Type B pancreatic cell (in vitro differentiated cells): ENCODE measurements at places on chromosomes 6 and 20. TPM values are rescaled to one million over a fixed set of nuclear protein-coding genes. Genes with fewer than 3 reads are reported as not detected.

The SLC13A3 gene
- 3.2 and 7.9 TPM in 2 replicates for total RNA-seq

- no peak for DNase-seq
Observed at GRCh38 chr20:47952023-47952564, 166.8 kb upstream of the SULF2 start.

GRCh38 chr20:53921443-53921973, 148.9 kb downstream of the BCAS1 start:
- no peak for DNase-seq

The MLIP gene
- total RNA-seq, result 0.43 TPM in 1 of 2 replicates, not detected in the other

GRCh38 chr20:50308513-50309279, 118.1 kb downstream of the CEBPB start:
- DNase-seq, result no peak

DNA sequence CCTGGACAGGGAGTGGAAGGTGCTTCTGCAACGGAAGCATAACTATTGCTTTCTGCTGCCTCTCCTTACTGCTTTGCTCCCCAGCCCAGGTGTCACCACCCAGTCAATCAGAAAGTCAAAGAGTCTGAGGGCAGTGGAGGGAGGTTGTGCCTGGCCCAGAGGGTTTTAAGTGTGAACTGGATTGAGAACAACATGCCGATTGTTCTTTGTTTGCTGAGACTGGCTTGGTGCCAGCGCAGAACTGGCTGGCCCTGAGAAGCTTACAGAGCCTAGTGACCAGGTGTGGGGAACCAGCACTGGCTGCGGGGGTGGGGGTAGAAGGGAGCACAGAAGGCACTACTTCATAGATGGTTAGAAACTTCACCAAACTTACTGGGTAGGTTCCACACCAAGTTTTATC, 31.1 kb upstream of the ENPP4 start:
- DNase-seq, result no peak

- no peak for DNase-seq
Observed at GRCh38 chr6:157020398-157020797, 243.2 kb downstream of the ARID1B start.

DNA sequence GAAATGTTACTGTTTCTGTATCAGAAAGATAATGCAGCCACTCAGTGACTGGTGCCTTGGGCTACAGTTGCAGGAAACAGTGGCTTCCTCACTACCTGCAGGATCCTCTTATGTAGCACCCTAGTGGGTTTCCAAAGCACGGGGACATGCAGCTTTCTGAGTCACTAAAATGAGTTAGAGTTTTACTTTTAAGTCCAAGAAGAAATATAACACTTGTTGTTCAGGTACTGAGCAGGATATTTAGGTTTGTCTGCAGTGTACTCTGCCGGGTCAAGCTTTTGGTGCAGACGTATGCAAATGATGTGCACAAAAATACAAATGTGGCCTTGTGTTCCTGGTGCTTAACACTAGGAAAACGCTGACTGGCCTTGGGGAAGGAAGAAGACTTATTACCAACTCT, 22.0 kb downstream of the ACSS1 start:
- no peak for DNase-seq

The TDRD6 gene
- 0.19 and 0.38 TPM in 2 replicates for total RNA-seq

- no peak for DNase-seq
Observed at GRCh38 chr6:157952861-157953351, 28.8 kb upstream of the SYNJ2 start.

GRCh38 chr6:133546098-133546497, 304.9 kb downstream of the EYA4 start:
- no peak for DNase-seq

DNA sequence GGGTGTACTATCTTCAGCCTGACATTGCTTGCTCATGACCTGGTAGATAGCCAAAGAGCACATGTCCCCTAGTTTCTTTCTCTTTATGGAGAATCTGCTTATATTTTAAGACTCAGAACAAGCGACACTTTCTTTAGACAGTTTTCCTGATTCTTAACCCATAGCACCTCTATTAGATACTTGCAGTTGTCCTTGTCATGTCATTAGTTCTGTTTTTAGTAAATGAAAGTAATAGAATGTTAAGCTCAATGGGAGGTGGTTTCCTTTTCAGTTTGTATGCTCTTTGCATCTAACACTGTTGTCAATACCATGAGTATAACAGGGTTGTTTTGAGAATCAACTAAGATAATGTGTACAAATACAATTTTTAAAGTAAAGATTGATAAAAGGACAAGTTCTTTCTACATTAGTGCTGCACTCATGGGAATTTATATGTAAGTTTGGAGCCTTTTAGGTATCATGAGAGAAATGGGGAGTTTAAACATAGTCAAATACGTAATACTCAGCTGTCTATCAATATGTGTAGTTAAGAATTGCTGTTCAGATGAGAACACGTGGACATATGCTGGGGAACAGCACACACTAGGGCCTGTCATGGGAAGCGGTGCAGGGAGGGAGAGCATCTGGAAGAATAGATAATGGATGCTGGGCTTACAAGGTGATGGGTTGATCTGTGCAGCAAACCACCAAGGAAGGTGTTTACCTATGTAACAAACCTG, 124.3 kb downstream of the GRM1 start:
- DNase-seq, result no peak

DNA sequence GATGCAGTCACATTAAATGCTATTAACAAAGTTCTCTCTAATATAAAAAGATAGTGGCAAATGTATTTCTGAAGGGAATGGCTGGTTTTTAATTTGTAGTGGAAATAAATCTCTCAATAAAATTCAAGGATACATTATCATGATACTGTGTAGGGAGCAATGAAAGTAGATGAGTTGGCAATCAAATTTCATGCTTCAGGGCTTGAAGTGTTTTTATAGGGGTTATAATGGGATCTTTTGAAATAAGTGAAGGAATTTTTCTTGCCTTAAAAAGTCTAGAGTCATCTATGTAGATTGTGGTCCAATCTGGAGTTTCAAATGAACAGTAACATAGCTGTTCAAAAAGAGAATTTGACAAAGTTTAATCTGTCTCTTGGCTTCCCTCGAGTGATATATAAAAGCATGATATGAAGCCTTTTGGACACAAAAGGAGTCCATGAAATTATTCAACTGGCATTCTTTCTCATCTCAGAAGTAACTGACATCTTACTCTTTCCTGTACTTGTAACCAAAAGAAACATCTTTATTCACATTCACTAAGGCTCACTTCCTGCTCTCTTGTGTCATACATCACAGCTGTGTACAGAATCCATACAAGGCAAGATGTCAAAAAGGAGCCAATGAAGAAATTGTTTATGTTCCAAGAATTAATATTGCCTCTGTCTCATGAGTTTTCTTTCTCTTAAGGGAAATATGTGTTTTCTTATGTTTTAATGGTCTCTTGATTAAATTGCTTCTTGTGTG, 591.0 kb upstream of the GJE1 start:
- no peak for DNase-seq

The MUC21 gene
- 0.43 and 0.65 TPM in 2 replicates for total RNA-seq

DNA sequence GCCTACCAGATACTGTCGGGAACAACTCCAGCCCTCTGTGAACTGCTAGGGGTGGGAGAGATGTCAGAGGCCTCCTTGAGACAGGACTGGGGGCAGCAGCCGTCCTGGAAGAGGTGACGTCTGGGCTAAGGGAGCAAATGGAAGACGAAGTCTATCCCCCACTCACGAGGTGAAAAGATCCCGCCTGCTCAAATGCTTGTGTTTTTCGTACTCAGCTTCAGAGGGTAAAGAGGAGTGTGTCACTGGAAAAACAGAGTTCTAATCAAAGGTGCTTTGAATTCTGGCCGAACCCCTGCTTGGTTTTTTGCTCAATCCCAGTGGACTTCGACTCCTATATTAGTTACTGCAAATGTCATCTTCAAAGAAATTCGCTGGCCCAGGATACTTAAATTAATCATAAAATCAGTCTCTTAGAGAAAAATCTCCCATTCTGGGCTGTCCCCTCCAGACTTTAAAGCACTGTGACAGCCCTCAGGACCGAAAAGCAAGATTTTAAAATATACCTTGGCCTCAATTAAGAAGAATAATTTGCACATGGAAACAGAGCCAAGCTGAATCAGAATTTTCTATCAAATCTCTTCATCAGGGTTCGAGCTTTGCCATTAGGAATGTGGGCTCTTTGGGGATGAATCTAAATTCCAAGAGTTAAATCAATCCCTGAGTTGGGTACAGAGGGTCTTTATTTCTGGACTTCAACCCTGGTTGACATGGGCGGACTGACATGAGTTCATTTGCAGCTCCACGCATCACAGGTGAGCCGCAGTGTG, 61.8 kb upstream of the AFDN start:
- DNase-seq, result no peak

DNA sequence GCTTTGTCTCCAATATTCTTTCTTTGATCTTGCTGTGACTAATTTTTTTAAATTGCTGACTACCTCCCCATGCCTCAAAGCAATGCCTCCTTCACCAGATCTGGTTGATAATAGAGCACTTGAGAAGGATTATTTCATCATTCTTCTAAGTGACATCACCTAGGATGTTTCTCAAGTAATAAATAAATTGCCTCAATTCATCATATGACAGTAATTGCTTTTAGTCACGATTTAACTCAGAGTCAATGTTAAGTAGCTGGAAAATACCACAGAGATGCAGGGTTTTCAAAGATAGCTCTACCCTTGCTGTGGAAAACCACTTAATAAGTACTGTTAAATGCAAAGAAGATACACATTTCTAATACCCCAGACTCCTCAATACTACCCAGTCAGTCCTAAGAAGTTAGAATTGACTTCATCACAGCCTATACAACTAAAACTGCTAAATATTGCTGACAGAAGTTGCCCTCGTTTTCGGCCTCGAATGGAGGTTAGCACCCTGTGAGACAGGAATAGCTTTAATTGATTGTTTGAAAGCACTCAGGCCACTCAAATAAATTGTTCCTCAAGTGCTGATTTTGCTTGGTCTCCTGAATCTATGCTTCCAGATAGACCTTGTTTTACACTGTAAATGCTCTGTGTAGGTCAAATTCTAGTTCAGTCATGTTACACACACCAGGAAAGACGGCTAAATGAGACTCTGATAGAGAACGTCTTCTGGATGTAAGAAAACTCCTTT, 640.6 kb upstream of the CHD6 start:
- no peak for DNase-seq

GRCh38 chr6:138404666-138405337, 779 bp downstream of the HEBP2 start:
- DNase-seq, result no peak

GRCh38 chr6:144583614-144583954, 298.4 kb downstream of the UTRN start:
- no peak for DNase-seq

DNA sequence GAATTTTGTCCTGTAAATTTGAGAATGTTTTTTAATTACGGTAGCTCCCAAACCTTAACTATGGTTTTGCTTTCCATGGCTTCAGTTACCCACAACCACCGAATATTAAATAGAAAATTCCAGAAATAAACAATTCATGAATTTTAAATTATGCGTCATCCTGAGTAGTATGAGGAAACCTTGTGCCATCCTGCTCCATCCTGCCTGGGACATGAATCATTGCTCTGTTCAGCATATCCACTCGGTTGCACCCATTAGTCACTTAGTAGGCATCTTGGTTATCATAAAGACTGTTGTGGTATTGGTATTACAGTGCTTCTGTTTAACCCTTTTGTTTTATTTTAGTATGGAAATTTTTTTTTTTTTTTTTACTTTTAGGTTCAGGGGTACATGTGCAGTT, 39.7 kb downstream of the KCNS1 start:
- DNase-seq, result no peak

GRCh38 chr6:138562691-138563090, 63.4 kb upstream of the NHSL1 start:
- no peak for DNase-seq

DNA sequence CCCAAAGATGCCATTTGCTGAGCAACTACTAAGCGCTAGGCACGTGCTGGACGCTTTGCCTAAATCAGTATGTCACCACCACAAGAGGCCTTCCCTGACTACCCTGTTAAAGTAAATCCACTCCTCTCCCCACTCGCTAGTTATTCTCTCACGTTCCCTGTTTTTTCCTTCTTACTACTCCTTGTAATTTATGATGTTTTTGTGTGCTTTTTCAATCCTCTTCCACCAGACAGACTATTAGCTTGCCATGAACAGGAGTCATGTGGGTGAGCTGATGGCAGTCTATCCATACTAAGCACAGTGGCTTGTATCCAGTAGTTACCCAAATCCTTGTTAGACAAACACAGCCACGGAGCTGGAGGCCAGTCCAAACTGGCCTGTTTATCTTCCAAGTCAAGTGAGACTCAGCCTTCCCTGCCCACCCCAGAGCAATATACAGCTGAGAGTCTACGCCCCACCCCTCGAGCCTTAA, 41.2 kb downstream of the C6orf132 start:
- no peak for DNase-seq

The FAM209B gene
- 0.63 TPM in 1 of 2 replicates, not detected in the other for total RNA-seq

The DNAH8 gene
- total RNA-seq, result 0.05 and 0.14 TPM in 2 replicates

DNA sequence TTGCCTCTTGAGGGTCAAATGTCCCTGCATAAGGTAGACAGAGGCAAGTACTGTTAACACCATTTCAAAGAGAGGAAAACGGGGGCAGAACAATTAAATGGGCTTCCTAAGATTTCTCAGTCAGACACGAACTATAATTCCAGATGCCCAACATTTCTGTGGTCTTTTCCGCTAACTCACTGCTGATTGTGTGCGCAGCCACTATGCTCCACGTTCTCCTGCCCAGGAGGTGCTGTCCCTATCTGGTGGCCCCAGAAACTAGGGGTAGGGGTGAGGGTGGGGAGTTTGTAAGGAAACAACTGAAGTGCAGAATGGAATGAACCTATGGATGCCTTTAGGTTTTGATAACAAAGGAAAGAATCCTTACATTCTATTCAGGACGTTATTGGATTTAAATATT, 86.1 kb upstream of the BACH2 start:
- DNase-seq, result no peak

- no peak for DNase-seq
Observed at GRCh38 chr6:154352898-154353585, 3.6 kb downstream of the IPCEF1 start.

The RSPO3 gene
- total RNA-seq, result 5.4 and 32.3 TPM in 2 replicates

DNA sequence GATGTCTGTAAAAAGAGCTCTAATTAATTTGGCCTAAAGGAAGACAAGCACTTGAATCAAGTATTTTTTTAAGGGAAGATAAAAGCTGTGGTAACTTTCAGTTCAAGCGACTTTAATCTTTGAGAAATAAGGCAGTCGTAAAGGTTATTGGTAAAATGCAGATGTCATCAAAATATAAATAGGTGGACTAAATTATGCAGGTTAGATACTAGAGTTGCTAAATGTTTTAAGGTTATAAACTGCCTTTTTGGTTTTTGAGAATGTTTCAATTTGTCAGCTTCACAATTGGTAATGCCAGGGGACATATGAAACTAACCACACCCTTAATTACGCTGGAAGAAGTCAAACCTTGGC, 159.5 kb upstream of the OLIG3 start:
- no peak for DNase-seq

DNA sequence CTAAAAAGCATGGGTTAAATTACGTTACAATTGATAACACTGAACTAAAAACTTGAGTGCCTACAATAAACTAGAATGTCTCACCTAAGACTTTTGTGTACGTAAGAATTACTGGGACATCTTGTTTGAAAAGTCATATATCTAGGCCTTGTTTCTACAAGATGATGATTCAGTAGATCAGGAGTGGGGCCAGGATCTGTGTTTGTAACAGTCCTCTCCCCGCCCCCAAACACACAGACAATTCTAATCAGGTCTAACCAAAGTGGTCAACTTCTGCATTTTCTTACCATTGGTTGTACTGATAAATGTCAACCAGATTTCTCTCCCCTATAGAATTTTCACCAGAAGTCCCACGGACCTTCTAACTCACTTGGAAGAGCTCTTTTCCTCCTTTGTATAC, 56.9 kb downstream of the RAMACL start:
- no peak for DNase-seq

GRCh38 chr6:84920021-84920420, 155.6 kb upstream of the TBX18 start:
- DNase-seq, result no peak

The PPP1R16B gene
- total RNA-seq, result 0.31 TPM in 1 of 2 replicates, not detected in the other

- no peak for DNase-seq
Observed at GRCh38 chr6:44309092-44309491, 4.1 kb downstream of the AARS2 start.

The PARD6B gene
- total RNA-seq, result 27.7 and 50.0 TPM in 2 replicates
